ENCODE measurements at places on chromosomes 3 and 15. TPM values are rescaled to one million over a fixed set of nuclear protein-coding genes. Genes with fewer than 3 reads are reported as not detected.

DNA sequence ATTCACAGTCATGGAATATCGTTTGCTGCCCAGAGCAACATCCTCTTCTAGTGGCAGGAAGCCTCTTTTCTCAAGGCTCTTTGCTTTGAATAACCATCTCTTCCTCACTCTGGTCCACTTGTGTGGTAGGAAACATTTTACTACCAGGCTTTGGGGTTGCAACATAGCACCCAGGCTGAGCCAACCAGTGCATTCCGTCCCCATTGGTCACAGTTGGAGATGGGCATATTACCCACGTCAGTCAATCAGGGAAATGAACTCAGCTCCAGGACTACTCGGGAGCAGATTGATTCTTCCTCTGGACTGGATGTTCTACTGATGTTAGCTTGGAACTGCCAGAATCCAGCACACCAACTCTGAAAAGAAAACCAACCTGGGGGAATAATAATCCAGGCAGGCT is 4.2 kb upstream of the PEX5L start:
- no peak for DNase-seq

DNA sequence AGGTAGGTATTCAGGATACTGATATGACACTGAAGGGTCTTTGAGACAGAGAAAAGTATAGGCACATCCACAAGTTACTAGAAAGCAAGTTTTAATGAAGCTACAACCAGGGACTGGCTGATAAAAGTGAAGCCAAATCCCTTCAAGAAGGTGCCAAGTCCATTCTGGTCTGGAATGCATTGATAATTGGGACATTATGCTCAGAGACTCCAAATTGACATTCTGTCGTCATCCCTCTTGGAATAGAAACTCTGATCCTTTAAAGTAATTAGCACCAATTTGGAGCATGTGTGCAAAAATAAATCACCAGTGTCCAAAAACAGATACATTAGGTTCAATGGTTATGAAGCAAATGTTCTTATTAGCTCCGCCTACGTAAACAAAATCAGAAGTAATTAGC is 47.3 kb upstream of the BCL6 start:
- DNase-seq: no peak

GRCh38 chr15:79007066-79007465 is 62.2 kb upstream of the CTSH start:
- DNase-seq: peak; percentile 72

- DNase-seq: no peak
Observed at GRCh38 chr3:124832782-124833709, 54.1 kb downstream of the ITGB5 start.

- DNase-seq: no peak
Observed at GRCh38 chr3:177563792-177564191, 366.5 kb upstream of the TBL1XR1 start.

- no peak for DNase-seq
Observed at GRCh38 chr3:48623851-48624547, 2.4 kb upstream of the TMEM89 start.

GRCh38 chr3:43366885-43367284 is 80.5 kb downstream of the SNRK start:
- DNase-seq: no peak

GRCh38 chr15:52716536-52716935 is 37.3 kb upstream of the ATOSA start:
- no peak for DNase-seq

- no peak for DNase-seq
Observed at GRCh38 chr3:148077965-148078364, 619.7 kb upstream of the AGTR1 start.

DNA sequence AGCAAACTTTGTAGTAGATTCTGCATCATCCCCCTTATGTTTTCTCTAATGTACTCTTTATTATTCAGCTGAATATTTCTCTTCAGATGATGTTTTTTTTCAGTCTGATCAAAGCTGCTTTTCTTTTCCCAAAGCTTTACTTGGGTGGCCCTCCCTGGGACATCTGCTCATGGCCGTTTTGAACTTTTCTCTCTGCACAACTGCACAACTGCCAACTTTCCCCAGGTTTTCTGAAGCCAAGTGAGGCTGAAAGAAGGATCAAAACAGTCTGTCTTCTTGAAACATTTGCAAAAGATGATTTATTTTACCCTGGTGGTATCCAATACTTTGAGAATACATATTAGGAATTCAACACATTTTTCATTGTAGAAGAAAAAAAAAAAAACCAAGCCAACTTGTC is 43.0 kb downstream of the GASK1A start:
- DNase-seq: no peak

DNA sequence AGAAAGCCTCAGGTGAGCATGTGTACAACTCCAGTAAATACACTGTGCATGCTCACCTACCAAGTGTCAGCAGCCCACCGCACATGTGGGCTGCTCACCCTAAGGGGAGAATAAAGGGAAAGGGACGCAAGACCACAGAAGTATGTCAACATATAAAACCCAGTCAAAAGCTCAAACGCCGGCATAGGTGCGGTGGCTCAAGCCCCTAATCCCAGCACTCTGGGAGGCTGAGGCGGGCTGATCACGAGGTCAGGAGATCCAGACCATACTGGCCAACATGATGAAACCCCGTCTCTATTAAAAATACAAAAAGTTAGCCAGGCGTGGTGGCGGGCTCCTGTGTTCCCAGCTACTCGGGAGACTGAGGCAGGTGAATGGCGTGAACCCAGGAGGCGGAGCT is 732.1 kb downstream of the ZPLD1 start:
- no peak for DNase-seq

DNA sequence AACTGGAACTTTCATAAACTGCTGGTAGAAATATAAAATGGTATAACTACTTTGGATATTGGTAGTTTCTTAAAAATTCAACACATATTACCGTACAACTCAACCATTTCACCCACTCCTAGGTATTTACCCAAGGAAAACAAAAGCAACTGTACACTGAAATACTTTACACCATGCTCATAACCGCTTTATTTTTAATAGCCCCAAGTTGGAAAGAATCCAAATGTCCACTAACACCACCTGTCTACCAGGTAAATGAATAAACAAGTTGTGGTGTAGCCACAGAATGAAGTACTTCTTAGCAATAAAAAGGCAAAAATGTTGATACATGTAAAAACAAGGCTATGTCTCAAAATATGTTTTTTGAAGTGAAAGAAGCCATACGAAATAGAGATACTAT is 215.9 kb upstream of the PEX5L start:
- no peak for DNase-seq

- no peak for DNase-seq
Observed at GRCh38 chr15:87986776-87987175, 269.8 kb downstream of the NTRK3 start.

Gene CLDND1
- total RNA-seq: 72.5 TPM

Gene SERPINI2
- total RNA-seq: 0.40 TPM

Gene DNAH1
- 1.9 TPM for total RNA-seq

Gene CHD2
- total RNA-seq: 43.5 TPM

Data from Right ventricle myocardium superior (tissue), 1 donor.